Muscle of arm (tissue), 14 donors: ENCODE measurements at places on chromosomes 3 and 15.

DNA sequence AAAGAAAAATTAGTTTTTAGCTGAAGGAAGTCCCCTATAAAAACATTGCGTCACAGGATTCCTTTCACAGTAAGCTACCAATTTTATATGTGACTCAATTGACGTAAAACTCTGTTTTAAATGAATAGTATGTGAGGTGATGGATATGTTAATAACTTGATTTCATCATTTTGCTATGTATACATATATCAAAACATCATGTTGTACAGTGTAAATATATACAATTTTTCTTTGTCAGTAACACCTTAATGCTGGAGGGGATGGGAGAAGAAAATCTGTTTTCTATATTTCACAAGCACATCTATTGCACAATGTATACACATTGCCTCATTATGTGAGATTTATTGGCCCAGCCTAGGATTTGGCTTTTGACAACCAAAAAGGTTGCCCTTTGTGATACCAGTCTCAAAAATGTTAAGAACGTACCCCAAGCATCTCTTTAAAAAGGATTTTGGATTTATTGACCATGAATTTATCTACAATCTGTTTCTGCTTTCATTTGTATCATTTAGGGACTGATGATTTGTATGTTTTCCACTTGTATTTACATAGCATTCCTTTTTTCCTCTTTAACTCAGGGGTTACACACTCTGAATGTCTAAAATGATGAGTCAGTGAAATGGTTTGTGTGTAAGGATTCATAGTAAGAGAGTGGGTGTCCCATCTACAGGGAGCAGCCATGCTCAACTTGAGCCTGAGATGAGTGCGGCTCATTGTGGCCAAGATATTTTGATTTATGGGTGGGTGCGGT, 62.6 kb downstream of the CRTC3 start:
- DNase-seq, result no peak

DNA sequence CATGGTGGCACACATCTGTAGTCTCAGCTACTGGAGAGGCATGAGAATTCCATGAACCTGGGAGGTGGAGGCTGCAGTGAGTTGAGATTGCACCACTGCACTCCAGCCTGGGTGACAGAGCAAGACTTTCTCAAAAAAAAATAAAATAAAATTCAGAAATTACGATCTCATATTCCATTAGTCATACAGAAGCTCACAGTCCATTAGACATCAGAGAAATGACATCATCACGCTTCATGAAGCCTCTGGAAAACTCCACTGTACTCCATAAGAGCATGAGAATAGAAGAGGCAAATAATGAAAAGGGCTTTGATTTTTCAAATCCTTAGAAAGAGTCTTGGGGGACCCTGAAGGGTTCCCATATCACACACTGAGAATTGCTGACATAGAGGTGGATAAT, 145.0 kb upstream of the MITF start:
- no peak for DNase-seq

- DNase-seq, result no peak
Observed at GRCh38 chr3:61615643-61616042, 54.3 kb downstream of the PTPRG start.

- DNase-seq, result no peak
Observed at GRCh38 chr3:121855555-121855954, 20.5 kb downstream of the EAF2 start.

DNA sequence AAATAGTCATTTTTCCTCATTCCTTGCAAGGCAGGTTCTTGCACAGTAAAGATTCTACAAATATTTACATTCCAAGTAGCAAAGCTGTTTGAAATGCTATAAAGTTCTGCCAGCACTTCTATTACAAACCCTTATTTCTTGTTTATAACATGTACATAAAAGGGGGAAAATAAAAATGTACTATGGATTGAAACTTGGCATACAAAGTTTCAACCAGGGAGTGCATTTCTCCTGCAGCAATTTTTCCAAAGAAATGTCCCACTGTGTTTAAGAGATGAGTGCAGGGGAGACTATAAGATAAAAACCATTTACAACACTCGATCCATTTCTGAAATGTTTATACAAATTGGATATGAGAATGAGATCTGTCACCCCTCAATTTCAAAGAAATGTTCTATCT, 3.3 kb downstream of the CNTN3 start:
- DNase-seq, result no peak

DNA sequence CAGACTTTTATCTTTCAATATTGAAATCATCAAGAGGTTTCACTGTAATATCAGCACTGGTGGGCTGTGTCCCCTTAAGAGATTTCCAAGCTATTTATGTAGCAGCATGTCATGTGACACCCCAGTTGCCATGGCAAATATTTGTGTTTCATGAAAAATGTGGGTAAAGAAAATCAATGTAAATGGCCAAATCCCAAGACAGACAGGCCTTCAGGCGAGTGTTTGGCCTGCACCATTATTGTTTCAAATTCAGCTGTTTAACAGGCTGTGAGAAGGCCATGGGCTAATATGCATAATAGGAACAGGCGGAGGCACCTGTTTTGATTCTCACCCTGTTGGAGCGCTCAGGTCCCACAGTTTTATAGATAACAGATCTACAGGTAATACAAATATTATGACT, 104.2 kb downstream of the IQCH start:
- DNase-seq, result no peak

DNA sequence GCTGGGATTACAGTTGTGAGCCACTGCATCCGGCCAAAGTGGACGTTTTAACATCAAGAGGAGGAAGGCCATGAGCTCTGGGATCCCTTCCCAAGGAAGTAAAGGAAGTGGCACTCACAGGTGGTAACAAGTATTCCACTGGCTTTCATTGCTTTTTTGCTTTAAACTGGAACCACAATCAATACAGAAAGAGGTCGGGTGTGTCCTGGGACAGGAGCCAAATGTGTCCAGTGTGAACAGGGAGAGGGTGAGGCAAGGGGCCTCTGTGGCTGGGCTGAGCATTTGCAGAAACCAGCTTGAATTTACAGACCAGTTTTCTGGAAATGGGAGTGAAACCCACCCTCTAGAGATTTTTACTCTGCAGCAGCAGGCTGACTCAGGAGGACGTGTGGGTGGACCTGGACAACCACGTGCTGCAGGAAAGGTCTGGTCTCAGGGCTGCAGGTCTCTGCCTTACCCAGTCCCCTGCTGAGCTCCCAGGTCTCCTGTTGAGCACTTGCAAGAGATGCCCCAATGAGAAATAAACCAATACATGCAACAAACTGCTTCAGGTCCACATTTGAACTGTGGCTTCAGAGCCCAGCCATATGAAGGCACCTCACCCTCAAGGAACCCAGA, 42.8 kb upstream of the TMEM115 start:
- no peak for DNase-seq

DNA sequence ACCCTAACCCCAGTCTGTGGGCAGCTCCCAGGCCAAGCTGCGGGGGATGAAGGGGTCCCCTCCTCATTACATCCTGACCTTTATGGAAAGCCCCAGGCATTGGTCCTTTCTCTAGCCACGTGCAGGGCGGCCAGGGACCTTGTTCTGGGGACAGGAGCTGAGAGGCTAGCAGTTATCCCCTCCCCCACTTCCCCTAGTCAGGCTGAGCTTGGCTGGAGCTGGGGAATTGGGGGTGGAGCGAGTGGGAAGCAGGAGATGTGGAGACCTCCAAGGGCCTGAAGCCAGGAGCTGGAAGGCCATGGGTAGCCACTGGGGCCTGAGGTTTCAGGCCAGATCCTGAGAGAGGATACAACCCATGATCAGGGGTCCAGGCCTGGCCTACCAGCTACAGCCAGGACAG, 45.8 kb downstream of the DNAH1 start:
- no peak for DNase-seq

- DNase-seq, result no peak
Observed at GRCh38 chr15:31308185-31308639, 18.4 kb upstream of the KLF13 start.

DNA sequence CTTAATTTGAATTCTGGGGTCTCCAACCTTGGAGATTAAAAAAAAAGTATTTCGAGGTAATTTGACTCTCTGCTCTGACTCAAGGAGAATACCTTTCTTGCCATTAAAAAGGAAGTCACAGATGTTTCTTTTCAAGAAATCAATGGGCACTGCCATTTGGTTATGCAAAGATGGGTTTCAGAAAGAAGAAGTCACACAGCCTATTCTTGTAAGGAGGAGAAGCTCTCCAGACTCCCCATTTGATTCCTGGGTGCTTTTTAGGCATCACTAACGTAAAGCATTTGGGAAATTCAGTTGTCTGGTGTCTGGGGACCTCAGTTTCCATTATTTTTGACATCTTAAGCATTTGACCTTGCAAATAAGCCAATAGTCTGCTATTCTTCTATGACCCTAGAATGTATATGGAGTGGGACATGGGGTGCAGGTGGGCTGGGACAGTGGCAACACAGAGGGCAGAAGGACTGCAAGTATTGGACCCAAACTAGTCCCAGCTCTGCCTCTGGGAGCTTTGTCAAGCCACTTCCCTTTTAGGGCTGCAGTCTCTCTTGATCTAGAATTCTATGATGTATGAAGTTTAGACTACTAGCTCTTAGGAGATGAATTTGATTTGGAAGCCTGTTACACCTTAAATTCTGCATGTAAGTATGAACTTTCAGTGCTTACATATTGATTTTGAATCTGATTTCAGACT, 27.8 kb downstream of the IL5RA start:
- no peak for DNase-seq

GRCh38 chr15:70150405-70150747, 52.7 kb upstream of the TLE3 start:
- DNase-seq, result no peak

GRCh38 chr15:86347245-86347644, 267.6 kb downstream of the AGBL1 start:
- no peak for DNase-seq

DNA sequence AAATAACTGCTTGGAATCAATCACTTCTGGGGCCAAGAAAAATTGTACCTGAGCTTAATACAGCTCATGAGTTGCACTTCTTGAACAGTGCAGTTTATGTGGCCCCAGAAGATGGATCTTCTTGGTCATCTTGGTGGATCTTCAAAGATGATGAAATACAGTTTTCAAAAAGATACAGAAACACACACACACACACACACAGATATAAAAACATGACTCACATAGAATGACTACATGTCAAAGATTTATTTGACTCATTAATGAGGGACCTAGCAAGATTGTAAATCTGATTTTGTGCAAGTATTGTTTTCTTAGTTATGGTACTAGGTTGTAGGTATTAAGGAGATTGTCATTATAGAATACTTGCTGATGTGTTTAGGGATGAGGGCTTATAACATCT, 32.6 kb downstream of the PDCD6IP start:
- no peak for DNase-seq

GRCh38 chr15:66698318-66698961, 3.6 kb upstream of the SMAD6 start:
- peak; percentile 24 for DNase-seq

- DNase-seq, result no peak
Observed at GRCh38 chr15:69668963-69669362, 216.3 kb downstream of the RPLP1 start.

- no peak for DNase-seq
Observed at GRCh38 chr3:139310474-139310933, 33.3 kb upstream of the MRPS22 start.

DNA sequence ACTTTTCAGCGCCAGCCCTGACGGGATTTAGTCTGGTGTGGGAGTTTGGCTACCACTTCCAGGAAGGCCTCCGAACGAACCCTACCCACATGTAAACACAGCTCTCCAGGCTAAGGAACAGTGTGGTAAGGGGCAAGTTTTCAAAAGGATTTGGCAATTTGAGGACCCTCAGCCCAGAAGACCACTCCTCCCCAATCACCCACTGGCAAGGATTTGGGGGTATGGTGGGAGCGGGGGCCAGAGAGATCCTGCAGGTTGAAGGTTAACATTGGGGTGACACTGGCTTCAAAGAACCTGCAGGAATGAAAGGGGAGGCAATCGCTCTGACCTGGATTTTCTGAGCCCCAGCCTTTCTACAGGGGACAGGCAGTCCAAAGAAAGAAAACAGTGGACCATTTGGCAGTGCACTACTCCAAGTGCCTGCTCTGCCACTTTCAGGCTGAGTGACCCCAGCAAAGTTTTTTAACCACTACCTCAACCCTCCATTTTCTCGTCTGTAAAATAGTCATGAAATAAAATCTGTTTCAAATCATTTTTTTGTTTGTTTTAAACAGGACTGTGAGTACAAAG, 34.5 kb downstream of the ZIC4 start:
- DNase-seq, result no peak

DNA sequence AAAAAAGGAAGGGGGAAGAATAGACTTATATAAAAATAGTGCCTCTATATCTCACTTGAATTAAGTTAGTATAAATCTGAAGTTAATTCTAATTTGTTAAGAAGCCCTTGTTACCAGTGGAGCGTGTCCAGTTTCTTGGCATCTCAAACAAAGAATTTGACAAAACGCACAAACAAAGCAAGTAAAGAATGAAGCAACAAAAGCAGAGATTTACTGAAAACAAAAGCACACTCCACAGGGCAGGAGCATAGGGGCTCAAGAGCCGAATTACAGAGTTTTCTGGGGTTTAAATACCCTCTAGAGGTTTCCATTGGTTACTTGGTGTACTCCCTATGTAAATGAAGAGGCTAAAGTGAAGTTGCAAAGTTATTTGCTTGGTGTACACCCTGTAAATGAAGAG, 34.0 kb upstream of the GK5 start:
- no peak for DNase-seq

GRCh38 chr3:170497207-170498095, 78.8 kb downstream of the CLDN11 start:
- DNase-seq, result no peak
